ENCODE measurements at places on chromosomes 1 and 21.

GRCh38 chr1:75328691-75329090, 194.5 kb downstream of the LHX8 start:
- no peak for DNase-seq

GRCh38 chr1:61892977-61893376, 150.7 kb downstream of the PATJ start:
- DNase-seq, result no peak

- DNase-seq, result no peak
Measured at GRCh38 chr1:8462371-8462892, 144.5 kb downstream of the SLC45A1 start.

GRCh38 chr1:211675230-211676105, at the start of gene NEK2:
Gene NEK2 (minus strand): TSS chr1:211675621. CDS start chr1:211675479, 142 bp downstream.
- DNase-seq, result peak; percentile 77

DNA sequence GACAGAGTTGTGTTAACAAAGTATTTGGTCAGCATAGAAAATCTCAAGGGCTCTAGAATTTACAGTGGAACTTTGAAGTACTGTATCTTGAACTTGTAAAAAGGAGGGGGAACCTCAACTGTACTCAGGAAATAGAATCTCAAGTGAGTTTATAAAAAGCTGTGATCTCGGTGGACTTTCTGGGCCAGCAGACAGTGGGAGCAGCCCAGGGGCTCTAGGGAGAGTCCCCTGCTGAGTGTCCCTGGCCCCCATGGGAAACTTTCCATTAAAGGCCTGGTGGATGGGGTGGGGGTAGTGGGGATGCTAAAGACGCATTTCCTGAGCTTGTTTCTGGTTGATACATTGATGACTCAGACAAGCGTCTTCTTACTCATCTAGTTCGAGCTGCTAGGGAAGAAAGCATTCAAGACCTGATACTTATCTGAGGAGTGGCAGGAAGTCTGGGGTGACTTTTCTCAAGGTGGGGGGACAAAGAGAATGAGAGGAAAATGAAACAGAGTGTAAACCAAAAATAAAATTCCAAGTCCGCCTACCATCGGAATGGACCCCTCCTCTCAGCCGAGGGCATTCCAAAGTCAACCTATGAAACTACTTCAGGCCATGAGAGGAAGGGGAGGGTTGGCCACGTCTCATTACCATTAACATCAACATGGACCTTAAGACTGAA, 65.5 kb downstream of the NID1 start:
- peak; percentile 61 for DNase-seq

DNA sequence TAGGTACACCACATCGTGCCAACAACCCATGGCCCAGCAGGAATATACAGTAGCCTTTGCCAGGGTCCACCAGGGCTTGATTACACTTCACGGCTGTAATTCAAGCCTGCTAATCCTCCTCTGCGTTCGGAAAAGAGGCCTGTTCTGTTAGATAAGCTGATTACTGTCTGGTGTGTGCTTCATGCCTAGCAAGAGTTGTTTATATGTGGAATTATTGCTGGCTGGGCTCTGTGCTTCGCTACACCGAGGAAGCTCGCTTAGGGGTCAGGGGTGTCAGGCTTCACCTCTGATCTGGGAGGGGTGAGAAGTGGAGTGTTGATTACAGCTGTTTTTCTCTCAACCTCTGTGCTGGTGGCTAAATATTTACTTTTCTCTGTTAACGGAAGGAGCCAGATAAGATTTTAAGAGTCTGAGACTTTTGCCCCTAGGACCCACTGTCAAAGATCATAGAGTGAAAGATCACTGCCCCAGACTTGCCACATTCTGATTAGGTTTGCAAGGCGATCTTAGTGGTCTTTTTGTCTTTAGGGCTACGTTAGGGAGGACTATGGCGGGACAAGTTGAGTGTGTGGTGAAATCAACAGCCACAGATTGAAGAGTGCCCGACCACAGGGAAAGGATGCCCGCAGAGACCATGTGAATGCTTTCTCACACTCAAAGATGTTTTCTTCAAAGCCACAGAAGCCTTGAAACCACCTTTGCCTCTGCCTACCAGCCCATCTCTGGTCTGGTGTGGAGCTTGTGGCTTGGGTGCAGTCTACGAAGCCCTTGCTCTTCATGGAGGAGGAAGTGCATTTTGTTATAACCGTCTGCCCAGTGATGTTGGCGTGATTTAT, 216.1 kb downstream of the PBX1 start:
- DNase-seq, result no peak
